CD4-positive, alpha-beta T cell treated with Interleukin-2 at 100 ng/mL for 4 hours (primary cell): ENCODE measurements at places on chromosomes 13 and 19.

DNA sequence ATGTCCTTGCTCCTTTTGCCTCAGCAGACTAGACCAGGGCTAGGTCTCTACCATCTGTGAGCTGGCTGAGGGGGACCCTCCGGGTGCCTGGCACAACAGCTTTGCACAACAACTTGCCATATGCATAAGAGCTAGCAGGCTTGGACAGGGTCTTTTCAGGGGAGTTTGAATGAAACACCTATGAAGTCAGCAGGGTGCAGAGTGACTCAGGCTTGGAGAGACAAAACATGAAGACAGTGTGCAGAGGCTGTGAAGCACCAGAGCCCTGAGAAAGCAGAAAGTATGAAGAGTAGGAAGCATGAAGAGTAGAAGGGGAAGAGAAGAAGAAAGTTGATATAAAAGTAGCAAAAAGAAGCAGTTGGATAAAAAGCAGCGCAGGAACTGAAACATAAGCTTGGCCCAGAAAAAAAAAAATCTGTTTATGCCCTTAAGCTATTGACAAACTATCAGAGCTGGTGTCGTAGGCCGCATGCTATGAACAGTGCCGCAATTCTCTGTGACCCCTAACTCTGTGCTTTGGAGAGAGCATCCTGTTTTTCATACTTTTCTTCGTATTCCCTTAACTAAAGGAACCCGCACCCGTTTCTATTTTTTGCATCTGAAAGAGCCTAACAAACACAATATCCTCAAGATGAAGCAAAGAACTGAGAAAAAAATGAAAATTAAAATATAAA lies 52.7 kb upstream of the FAM216B start:
- no peak for DNase-seq

DNA sequence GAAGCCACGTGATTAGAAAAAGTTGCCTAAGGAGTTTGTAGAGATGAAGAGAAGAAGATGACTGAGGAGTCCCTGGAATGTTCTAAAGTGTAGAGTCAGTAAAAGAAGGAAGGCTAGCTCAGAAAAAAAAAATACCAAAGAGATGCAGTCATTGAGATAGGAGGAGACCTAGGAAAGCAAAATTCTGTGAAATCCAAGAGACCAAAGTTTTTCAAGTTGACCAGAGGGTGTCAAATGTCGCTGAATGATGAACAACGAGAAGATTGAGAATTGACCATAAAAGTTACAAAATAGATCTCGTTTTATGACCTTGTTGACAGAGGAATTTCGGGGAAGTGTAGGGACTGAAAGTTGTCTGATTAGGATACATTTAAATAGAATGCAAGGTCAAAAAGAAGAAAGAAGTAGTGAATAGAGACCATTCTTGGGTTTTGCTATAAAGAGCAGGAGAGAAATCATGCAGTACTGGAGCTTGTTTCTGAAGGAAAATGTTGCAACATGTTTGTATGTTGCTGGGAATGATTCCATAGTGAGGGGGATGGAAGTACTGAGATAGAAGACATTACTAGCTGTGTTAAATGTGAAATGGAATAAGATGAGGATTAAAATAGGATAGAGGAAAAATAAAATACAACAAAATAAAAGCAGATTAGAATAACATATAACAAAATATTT lies 30.2 kb upstream of the HTR2A start:
- DNase-seq = no peak

DNA sequence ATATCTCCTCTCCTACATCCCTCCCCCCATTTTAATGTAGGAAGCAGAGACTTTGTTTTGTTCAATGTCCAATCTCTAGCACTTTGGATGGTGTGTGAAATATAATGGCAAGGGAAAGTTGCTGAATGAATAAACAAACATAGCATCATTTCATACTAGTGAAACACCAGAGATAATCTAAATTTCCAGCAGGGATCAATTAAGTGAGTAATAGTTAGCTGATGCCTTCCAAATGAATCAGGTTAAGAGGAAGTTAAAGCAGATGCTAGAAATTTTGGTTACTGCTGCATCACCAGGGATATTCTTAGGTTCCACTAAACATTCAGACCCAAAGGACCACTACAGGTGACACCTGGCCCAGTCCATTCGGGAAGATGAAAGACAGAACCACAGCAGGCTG lies 8.1 kb downstream of the MRPS31 start:
- no peak for DNase-seq

GRCh38 chr19:57773488-57773887 lies 4.0 kb downstream of the ZNF586 start:
- DNase-seq = no peak

DNA sequence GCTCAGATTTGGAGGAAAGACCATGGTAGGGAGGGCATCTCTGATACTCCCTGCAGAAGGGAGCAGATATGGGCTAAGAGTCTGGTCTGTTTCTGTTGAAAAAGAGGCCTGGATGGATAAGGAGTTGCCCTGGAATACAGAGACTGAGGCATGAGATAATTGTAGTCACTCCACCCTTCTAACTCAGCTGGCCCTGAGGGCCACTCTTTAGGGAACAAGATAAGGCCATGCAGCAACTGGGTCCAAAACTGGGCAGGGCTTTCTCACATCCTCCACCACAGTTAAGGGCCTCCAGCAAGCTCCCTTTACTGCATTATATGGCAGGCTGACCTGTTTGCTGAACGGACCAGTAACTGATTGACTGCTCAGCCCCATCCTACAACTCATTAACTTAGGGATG lies 1.3 kb downstream of the ZNF749 start:
- no peak for DNase-seq

DNA sequence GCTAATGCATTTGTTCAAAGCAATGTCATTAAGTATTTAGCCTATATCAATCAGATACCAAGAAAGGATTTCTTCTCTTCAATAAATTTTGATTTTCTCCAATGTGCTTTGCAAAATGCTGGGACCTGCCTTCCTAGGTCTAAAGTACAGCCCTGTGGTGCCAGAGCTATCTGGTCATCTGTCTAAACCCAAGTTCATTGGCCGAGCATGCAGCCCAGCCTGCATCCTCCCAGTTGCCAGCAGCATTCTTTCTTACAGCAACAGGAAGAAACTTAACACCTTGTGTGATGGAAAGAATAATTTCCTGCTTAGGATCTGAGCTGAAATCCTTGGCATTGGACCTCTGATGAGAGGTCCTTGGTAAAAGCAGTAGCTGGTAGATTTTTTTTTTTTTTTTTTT lies 310.0 kb downstream of the RBM26 start:
- DNase-seq = no peak

DNA sequence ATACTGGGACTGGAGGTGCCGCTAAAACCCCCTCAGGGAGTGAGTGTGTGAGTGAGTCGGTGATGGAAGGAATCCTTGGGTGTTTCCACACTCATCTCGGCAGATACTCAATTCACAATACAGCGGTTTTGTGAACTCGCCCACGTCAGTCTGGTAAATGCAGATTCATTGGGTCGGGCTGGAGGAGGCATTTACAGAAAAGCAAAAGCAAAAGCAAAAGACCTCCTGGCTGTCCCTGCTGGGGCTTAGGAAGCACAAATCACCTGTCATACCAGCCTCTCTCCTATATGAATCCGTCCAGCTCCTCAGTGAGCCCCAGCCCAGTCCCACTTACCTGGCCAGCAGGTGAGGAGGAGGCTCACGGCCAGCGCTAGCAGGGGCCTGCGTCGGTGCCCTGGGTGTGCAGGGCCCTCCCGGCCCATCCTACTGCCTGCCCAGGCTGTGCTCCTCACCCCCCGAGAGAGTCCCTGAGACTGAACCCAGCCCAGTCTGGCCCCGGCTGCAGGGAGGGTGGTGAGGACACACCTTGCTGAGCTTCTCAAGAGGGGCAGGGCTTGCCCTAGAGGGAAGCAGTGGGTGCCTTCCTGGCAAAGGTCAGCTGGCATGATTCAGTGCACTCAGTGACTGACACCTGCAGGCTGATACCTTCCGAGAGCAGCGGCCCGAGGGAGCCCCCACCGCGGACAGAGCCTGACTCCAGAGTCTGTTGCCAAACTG lies at the start of gene MUC16:
Gene MUC16 (minus strand): TSS at position 475 of the 717 bp plus-strand sequence.
- peak; percentile 9 for DNase-seq

DNA sequence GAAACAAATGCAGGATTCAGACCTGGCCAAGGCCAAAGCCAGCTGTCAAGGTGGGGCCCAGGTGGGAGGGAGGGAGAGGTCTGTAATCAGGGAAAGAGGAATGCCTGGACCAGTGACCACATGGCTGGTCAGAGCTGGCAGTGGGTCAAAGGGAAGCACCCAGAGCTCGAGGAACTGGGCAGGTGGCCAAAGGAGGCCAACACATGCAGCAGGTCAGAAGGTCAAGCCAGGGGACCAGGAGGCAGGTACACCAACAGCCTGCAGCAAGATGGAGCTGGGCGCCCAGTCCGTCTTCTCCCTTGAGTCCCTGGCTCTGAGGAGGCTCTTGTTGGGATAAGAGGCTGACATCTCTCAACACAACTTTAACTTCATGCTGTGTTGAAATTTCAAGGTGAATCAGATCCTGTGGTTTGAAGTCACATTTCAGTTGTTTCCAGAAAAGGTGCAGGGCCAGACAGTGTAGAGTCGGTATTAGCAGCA lies 17.1 kb downstream of the GPATCH1 start:
- DNase-seq = no peak
